ENCODE measurements at places on chromosomes 13 and 19.

GRCh38 chr19:54606230-54606629, 12.8 kb downstream of the LILRA1 start:
- DNase-seq, result no peak

GRCh38 chr19:17109962-17110598, 34.5 kb downstream of the MYO9B start:
- no peak for DNase-seq

- DNase-seq, result no peak
These were observed 34.4 kb upstream of the ZNF562 start for GRCh38 chr19:9709305-9709704.

DNA sequence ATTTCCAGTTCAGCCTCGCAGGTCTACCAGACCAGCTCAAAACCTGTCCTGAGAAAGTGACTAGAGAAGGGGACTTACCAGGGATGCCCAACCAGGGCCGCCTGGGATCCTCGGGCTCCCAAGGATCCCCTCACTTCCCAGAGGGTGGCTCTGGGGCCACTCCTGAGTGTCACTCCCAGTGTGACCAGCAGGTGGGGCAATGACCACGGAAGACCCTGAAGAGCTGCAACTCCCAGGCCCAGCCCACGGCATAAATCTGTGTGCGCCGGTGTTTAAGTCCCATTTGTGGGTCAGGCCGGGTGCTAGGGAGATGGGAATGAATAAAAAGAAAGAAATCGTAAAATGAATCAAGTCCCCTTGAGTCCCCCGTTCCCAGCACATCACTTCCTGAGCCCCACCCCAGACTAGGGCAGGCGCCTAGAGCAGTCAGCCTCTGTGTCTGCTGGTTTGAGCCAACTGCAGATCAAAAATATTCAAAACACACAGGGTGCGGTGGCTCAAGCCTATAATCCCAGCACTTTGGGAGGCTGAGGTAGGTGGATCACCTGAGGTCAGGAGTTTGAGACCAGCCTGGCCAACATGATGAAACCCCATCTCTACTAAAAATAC, 10.7 kb downstream of the PTGIR start:
- no peak for DNase-seq

GRCh38 chr13:92460479-92460878, 766.1 kb upstream of the GPC6 start:
- no peak for DNase-seq

- no peak for DNase-seq
These were observed 36.8 kb upstream of the TPM4 start for GRCh38 chr19:16039545-16039944.

- no peak for DNase-seq
These were observed 4.8 kb upstream of the SOX1 start for GRCh38 chr13:112062072-112062567.

GRCh38 chr19:18467978-18468377, 30.0 kb upstream of the ISYNA1 start:
- DNase-seq, result no peak

DNA sequence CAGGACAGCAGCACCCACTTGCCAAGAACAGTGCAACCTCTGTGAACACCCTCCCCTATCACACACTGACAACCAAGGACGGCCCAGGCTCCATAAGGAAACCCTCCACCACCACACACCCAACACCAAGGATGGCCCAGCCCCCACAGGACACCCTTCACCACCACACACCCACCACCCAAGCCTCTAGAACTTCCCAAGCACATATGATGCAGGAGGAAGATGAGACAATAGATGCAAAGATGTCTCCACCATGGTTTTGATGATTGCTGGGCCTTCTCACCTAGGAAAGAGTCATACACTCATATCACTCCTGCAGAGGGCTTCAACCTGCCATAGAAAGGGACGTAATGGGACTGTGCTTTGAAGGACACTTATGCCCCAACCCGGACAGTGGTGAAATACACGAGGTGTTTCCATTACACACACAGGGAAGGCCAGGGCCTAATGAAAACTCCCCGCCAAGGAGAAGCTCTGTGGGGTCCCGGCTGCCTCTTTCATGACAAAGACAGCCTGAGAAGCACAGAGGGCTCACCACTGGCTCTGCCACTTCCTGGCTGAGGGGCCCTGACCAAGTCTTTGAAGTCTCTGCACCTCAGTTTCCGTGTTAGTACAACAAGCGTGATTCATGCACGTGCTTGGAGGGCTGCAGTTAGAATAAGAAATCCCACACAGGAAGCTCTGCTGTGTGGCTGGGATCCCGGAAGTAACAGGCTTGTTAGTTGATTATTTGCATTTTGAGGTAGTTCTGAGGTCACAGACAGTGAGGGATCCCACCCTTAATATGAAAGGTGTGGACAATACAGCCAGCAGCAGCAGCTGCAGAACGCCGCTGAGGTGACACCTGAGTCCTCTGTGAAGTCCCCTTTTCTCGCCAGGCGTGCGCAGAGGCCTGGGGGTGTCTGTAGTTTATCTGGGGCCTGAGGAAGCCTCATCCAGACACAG, 61.9 kb upstream of the ATP12A start:
- no peak for DNase-seq

- DNase-seq, result no peak
These were observed 848.1 kb upstream of the SLITRK1 start for GRCh38 chr13:84730376-84730775.

DNA sequence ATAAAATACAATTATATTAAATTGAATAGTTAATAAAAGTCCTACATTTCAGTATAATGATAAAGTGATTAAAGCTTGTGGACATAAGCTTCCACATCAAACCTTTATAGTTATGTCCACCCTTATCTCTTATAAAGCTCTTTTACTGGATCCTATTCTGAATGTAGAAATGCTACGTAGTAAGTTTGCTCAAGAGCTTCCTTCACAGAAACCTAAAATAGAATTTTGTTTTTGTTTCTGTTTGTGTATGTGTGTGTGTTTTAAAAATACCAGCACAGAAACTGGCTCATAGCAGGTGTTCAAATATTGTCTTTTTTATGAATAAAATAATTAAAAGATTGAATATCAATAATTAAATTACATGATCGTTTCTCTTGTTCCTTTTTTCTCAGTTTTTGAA, 21.0 kb upstream of the UFM1 start:
- DNase-seq, result no peak

DNA sequence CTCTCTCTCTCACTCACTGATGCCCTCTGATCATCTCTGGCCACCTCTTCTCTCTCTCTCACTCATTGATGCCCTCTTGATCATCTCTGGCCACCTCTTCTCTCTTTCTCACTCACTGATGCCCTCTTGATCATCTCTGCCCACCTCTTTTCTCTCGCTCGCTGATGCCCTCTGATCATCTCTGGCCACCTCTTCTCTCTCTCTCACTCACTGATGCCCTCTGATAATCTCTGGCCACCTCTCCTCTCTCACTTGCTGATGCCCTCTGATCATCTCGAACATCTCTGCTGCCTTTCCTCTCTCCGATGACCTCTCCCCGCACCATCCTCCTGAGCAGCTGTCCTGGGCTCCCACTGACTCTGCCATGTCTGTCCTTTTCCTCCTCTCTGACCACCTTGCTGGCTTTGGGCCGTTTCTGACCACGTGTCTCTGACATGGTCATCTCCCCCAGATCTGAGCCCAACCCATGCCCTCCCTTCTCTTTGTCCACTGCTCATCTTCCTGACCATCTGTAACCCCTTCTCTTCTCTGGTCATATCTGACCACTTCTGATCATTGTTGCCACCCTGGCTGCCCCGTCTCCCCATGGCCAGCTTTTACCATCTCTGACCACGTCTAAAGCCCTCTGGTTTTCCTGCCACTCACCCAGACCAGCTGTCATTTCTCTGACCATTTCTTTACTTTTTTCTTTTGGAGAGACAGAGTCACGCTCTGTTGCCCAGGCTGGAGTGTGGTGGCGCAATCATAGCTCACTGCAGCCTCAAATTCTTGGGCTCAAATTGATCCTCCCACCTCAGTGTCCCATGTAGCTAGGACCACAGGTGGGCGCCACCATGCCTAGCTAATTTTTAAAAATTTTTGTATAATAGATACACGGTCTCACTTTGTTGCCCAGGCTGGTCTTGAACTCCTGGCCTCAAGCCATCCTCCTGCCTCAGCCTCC, 2.4 kb downstream of the LRFN3 start:
- DNase-seq, result no peak

DNA sequence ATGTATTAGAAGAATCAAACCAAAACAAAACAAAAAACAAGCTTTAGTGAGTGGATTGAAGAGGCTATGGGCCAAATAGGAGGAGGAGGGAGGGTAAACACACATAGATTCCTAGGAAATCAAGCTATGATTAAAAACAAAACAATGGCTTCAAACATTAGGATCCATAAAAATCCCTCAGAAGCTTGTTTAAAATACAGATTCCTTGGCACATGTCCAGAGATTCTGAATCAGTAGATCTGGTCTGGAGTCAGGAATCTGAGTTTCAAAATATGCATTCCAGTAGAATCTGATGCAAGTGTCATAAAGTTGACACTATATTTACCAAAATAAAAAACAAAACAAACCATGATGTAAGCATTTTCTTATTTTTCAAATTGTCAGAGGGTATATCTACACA, 692.8 kb upstream of the SGCG start:
- DNase-seq, result no peak

DNA sequence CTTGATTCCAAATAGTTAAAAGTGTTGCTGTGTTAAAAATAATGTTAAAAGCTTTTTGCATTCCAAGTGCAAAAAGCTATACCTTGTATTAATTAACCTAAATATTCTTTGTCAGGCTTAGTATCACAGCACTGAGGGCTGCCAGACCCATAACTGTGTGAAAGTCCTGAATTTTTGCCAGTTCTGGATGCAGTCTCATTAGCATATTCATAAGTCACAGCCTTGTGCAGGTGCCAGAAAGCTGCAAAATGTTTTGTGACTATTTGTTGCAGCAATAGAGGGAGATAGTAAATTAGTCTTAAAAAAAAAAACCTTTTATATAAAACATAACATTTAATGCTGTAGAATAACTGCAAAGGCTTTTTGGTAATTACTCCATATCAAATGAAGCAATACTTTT, 56.6 kb downstream of the SLITRK1 start:
- DNase-seq, result no peak

DNA sequence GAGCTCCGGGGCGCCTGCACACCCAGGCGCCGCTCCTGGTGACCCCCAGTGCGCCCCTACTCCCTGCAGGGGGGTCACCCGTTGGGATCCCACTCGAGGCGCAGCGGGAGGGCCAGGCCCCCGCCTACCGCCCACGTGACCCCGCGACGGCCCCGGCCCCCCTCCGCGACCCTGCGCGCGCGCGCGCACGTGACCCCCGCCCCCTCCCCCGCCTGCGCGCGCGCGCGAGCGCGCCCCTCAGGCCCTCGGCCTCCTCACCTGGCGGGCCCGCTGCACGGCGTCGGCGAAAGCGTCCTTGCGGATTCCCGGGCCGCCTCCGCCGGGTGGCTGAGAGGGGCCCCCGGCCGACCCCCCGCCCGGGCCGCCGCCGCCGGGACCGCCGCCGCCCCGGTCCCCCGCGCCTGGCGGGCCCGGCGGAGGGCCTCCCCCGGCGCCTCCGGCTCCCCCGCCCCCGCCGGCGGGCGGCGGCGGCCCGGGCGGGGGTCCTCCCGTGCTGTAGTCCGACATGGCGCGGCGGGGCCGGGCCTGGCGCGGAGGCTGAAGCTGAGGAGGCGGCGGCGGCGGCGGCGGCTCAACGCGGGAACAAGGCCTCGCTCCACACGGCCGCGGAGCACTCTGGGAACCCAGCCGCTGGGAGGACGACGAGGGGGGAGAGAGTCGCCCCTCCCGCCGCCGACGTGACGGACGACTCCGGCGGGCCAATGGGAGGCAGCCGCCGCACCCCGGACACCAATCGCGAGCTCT, at the start of gene KHSRP:
TSS of gene KHSRP (minus strand) at position 617 of the 744 bp plus-strand sequence. CDS start at position 507, 110 bp downstream.
- DNase-seq, result no peak

- DNase-seq, result no peak
These were observed 11.4 kb upstream of the ZNF724 start for GRCh38 chr19:23261496-23262020.

All from fibroblast of skin of left quadriceps (primary cell).